ENCODE measurements at places on chromosomes 3 and 15.

DNA sequence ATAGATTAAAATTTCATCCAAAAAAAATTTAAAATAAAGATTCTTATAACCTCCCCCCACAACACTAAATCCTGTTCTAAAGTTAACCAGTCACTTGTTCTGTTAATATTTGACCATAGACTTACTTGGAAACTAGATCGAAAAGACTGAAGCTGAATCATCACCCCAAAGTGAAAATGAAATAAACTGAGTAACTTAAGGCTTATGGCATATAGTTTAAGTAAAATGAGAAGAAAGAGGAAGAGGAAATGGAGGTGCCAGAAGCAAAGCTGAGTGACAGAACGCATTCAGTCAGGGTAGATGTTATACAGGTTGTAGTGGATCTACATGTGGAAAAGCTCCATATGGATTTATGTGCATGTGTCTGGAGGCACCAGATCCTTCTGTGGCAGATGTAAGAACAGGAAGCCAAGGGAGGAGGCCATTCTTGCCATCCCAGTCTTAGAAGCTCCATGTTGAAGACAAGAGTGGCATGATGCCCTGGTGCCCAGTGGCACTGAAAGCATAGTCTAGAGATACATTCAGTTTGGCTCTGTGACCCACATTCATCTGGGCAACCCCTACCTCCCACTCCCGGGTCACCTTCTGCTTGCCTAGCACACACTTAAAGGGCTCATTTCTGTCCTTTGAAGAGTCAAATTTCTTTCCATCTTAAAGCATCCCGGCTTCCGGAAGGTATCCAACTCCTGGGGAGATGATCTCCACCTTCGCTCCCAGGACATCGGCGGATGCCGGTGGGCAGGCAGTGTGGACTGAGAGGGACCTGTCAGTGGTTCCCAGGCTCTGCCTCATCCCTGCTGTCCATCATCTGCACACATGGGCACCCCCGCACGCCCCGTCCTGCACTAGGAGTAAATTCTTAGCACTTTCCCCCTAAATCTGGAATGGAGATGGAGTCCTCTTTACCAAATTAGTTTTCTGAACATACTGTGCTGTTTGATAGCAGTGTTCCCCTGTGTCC is 90.8 kb downstream of the NEO1 start:
- DNase-seq = no peak

GRCh38 chr3:171812811-171813210 is 2.5 kb upstream of the PLD1 start:
- no peak for DNase-seq

DNA sequence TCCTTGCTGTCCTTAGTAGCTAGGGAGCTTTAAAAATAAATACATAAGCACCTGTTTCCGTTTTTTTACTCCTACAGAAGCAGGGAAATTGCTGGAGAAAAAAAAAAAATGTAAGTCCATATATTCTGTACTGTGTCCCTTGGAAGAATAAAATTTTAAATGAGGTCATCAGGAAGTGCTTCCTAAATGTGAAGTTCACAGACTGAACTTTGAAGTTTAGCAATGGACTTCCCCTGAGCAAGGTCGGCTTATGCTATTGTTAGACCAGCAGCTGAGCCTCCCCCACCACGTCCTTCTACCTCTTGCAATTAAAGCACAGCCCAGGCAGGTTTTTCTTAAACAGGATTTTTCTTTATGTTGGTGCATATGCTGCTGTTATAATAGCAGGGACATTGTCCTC is 26.3 kb downstream of the LIPC start:
- no peak for DNase-seq

- DNase-seq = no peak
Measured at GRCh38 chr15:81331600-81331999, 7.7 kb upstream of the STARD5 start.

DNA sequence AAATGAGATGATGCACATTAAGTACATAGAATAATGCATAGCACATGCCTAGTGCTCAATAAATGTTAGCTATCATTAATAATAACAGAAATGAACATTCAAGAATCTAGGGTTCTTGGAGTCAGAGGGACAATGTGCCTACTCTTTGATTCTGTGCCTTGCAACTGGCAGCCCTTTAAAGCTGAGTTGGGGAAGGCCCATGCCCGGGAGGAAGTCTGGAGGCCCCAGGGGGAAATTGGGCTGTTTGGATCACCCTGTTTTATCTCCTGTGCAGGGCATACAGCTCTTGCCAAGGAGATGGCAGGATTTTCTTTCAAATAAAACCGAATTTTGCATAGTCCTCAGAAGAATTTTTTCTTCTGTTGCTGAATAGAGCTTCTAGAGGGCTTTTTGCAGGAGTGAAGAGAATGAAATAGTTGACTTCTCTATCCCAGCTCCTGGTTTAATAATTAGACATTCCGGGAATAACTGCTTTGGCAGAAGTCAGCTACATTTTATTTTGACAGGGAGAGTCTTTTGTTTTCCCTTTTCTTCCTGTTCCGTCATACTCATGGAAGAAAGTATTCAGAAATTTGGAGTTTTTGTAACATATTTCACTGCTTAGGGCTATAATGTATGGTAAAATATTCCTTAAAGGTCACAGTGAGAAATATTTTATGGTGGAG is 18.0 kb upstream of the KCNAB1 start:
- DNase-seq = no peak

DNA sequence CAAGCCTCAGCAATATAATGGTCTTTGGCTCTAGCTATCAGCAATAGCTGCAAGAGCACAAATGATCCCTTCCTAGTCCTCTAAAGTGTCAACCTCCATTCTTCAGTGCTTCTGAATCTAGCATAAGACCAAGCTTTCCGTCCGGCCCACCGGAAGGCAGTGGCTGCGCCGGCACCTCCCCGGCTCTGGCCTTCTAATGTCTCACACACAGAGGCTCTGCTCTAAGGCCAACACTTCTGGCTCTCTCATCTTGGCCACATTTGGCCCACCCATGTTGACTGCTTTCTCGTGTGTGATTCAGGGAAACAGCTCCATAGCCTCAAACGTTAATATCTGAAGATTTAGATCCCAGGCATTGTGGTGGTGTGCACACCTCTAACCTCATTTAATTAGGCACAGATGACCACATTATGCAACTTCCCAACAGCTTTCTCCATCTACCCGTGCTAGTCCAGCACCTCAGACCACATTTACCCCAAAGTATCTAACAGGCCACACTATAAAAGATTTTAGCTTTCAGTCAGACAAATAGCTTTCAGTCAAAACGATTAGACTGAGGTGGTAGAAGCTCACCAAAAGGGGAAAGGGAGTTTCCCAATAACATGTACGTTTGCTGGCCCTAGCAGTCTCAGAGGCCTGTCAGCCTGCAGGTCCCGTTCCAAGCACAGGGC is 19.3 kb downstream of the SLC51A start:
- no peak for DNase-seq

- DNase-seq = no peak
Measured at GRCh38 chr3:33360136-33360825, 79.9 kb downstream of the UBP1 start.

DNA sequence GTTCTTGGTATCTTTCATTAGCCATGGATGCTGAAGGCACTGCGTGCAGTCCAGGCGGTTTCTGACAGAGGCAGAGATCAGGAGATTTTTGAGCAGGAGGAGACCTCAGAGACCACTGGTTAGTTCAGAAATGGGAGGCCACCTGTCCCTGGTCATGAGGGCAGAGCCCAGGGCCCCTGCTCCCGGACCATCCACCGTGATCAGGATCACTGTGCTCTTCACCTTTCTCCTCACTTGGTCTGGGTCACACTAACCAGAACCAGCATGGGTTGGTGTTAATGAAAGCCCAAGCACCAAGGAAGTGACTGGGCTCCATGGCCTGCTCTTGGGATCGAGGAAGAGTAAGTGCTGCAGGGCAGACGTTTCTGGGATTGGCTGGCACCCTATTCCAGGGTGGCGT is 42.0 kb upstream of the HACD2 start:
- DNase-seq = no peak

Data from activated T-cell treated with anti-CD3 and anti-CD28 coated beads, Interleukin-2, amount 50 U/mL, for 72 hours (primary cell).